ENCODE measurements at places on chromosomes 3 and 15.

DNA sequence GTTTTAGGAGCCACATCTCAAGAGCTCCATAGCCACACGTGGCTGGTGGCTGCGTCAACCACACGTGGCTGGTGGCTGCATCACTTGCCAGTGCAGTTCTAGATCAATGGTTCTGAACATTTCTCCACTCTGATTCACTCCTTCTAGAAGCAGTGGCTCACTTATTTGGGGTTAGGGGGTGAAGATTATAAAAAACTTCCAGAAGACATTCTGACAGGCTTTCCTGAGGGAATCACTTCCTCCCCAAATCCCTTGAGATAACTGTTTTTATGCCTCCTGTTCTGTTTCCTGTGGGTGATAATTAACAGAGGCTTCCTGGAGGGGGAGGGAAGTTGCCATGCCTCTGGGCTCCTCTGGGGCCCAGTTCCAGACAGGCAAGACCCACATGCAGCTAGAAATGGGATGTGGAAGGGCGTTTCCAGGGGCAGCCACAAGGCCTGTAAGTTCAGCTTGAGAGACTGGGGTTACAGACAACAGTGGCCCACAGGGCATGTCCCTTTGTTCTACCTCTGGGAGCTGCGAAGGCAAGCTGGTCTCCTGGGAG lies 23.6 kb downstream of the HEG1 start:
- peak; percentile 73 for DNase-seq

DNA sequence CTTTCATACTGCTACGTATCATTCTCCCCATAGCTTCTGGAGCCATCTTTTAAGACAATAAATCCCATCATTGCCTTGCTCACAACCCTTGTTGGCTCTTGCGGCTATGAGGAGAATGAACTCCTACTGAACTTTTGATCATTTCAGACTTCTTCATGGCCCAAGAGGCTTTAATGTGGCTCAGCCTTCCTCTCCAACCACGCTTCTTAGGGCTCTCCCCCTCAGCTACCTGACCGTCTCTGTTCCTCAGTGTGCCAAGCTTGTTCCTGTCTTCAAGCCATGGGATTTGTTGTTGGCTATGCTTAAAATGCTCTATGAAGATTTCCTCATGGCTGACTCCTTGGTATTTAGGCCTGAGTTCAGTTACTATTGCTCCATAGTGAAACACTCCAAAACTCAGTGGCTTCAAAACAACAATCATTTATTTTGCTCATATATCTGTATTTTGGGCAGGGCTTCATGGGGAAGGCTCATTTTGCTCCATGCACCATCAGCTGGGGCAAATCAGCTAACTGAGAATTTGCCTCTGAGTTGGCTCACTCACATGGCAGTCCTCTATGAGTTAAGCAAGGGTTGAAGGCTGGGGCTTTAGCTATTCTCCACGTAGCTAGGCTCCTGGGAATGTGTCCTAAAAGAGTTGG lies 47.5 kb downstream of the FOXL2 start:
- DNase-seq, result no peak

DNA sequence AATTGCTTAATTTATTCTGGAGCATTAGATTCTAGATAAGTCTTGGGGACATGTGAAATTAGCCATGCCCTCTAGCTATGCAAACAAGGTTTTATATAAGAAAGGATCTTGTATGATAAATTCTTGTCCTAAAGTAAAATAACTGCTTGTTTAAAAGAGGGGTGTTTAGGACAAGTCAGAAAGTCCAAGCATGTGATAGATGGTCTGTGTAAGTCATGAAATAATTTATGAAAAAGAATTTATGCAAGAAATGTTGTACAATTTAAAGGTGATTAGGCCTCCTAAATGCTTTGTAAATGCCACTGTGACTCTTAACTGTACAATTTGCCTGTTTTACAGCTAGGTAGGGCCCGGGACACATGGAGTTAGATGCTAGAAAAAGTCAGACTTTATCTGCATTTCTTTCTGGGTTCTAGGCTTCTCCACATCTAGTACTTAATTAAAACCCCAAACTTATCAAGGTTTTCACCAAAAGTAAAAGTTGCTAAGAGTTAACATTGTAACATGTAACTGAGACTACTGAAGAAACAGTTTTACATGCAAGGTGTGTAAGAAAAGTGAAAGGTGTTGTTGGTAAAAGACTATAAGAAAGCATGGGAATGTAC lies 13.2 kb downstream of the LINS1 start:
- DNase-seq, result no peak

DNA sequence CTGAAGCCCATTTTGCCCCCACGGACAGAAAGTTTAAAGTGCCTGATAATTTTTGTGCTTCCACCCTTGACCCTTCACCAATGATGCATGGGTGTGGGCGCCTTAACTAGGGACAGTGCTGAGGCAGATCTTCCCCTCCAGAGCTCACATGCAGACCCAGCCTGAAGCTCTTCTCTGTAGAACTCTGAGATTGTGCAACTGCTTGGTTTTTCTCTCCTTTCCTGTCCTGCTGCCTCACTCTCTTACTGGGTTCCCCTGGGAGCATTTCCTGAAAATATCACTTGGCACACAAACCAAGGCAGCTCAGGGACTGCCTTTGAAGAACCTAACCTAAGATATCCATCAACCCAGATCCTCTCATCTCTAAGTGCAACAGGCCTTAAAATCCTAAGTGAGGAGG lies 220.3 kb upstream of the STT3B start:
- DNase-seq, result no peak

DNA sequence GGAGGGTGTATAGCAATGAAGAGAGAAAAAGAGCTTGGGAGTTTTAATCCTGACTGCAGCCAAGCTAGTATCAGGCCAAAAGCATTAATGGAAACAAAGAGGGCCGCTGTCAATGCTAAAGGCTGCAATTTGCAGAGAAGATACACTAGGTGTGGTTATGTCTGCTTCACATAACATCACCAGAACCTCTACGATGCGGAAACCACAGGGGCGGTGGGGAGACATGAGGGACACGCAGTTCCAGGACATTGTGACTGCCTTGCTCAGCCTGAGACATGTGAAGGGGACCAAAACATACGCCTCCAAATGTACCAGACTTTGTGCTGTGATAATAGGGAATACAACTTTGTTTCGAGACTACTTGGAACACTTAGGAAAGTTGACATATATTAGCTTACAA lies 88.4 kb downstream of the APBA2 start:
- peak; percentile 31 for DNase-seq

- DNase-seq, result no peak
Measured at GRCh38 chr3:183148056-183148455, 14.5 kb downstream of the LAMP3 start.

- peak; percentile 37 for DNase-seq
Measured at GRCh38 chr15:78960308-78960707, 15.5 kb upstream of the CTSH start.

DNA sequence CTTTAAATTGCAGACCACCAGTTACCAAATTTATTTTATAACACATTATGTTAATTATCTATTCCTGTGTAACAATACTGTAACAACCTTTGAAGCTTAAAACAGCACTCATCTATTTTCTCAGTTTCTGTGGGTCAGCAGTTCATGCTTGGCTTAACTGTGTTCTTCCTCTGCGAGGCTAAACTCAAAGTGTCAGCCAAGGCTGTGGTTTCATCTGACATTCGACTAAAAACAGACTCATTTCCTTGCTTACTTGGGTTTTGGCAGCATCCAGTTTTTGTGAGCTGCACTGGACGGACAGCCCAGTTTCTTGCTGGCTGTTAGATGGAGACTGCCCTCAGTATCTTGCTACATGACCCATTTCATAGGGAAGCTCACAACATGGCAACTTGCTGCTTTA lies 247.3 kb upstream of the KCNH8 start:
- no peak for DNase-seq

- peak; percentile 96 for DNase-seq
Measured at GRCh38 chr3:111859061-111859973, at the start of gene PHLDB2. PHLDB2 (plus strand) TSS chr3:111859265; CDS start chr3:111884078, 24,813 bp downstream.

- DNase-seq, result no peak
Measured at GRCh38 chr3:152622811-152623167, 212.1 kb upstream of the P2RY1 start.

DNA sequence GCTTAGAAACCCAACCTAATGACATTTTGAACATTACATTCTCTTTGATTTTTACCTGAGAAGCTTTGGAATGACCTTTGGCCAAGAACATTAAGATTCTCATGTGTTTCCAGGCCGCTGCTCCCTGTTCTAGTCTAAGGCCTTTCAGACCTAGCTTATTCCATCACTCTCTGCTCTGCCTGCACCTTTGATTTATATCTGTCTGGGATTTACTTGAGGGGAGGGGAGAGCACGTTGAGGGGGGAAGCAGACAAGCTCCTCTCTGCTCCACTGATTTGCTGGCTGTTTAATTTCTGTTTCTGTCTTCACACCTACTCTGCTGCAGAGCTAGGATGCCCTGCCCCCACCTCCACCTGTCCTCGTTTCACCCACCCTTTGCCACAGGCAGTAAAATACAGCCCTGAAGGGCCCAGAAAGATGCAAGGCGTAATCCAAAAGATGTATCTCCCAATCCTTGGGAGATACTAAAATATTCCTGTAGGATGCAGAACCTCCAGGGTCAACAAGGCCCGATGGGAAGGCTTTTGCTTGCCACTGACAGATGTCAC lies 429.8 kb downstream of the EPHB1 start:
- DNase-seq, result no peak

DNA sequence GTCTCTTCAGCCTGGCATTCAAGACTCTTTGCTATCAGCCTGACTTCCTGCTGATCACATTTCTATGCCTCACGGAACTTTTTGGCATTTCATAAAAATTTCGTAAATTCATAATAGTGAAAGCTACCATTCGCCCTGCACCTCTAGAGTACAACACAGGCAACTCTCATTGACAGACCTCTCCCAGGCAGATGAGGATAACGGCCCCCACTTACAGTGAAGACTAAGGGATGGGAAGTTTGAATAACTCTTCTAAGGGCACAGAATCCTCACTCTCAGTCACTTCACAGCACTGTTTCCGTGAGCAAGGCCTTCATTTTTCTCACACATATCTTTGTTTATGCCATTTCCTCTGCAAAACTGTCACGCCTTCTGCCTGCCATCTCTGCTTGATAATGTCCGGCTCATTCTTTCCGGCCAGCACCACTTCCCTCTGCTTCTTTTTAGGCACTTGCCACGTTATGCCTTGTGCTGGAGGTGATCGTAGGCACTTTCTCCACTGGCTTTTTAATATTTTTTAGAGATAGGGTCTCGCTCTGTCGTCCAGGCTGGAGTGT lies 224.1 kb upstream of the HES1 start:
- DNase-seq, result no peak
